Urothelium cell line (cell line): ENCODE measurements at places on chromosomes 11 and 22.
A peak's percentile ranks its signal among the peaks of the same experiment; 100 is the strongest.

- no peak for DNase-seq
Measured at GRCh38 chr11:33655842-33656600, 44.6 kb downstream of the C11orf91 start.

- DNase-seq, result no peak
Measured at GRCh38 chr22:42162728-42163489, 32.3 kb upstream of the CYP2D6 start.

- DNase-seq, result no peak
Measured at GRCh38 chr11:127109796-127110480, 109.4 kb upstream of the KIRREL3 start.

GRCh38 chr11:127383026-127383425, 382.5 kb upstream of the KIRREL3 start:
- DNase-seq, result no peak

GRCh38 chr11:76672431-76673175, 2.1 kb upstream of the LRRC32 start:
- no peak for DNase-seq

- DNase-seq, result peak; percentile 39
Measured at GRCh38 chr22:19430890-19431541, 517 bp downstream of the HIRA start.

GRCh38 chr11:128315933-128316332, 271.4 kb downstream of the ETS1 start:
- no peak for DNase-seq
